ENCODE measurements at places on chromosomes 11 and 22.

DNA sequence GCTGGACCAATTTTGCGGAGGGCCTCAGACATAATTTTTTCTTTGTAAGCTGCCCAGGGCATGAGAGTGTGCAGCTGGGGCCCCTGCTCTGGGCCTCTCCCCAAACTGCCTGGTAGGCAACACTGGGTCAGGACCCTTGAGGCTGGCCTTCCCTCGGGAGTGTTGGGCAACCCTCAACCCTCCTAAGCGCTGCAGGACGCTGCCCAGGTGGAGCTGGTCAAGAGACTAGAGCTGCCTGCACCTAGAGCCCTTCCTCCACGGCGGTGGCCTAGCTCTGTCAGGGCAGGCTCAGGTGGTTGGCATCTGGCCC is 505 bp upstream of the TMEM132A start:
- DNase-seq: no peak

GRCh38 chr22:46553189-46553588 is 15.8 kb upstream of the CELSR1 start:
- DNase-seq: no peak

DNA sequence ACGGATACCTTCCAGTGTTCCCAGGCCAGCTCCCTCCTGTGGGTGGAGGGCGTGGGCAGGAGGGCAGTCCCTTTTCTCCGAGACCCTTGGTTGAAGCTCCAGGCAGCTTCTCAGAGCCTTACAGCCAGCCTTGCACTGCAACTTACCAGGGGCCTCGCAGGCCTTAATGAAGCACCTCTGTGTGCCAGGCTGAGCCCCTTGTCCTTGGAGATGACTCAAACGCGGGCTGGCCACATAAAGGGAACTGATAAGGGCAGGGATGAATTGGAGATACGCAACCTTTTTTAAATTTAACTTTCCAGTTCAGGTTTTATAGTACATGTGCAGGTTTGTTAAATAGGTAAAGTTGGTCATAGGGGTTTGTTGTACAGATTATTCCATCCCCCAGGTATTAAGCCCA is 72.7 kb downstream of the WNT7B start:
- no peak for DNase-seq

- DNase-seq: no peak
These were observed 4.8 kb upstream of the IGF2 start for GRCh38 chr11:2143799-2144543.

- DNase-seq: no peak
These were observed 116.4 kb downstream of the ZNF280B start for GRCh38 chr22:22392131-22392530.

DNA sequence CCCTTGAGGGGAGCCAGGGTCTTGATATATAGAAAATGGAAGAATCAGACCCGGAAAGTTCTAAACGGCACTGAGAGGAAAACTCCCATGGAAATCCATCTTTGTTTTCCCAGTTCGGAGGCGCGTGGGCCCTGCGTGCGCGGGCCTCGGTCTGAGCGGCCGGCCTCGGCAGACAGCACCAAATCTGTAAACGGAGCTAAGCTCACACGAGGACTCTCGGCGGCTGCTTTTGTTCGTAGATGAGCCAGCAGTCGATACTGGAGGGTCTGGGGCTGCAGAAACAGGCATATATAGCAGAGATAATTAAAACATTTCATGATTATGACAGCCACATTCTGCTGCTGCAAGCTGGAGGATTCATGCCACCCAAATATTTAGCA is 68.5 kb upstream of the PPARA start:
- peak; percentile 43 for DNase-seq

DNA sequence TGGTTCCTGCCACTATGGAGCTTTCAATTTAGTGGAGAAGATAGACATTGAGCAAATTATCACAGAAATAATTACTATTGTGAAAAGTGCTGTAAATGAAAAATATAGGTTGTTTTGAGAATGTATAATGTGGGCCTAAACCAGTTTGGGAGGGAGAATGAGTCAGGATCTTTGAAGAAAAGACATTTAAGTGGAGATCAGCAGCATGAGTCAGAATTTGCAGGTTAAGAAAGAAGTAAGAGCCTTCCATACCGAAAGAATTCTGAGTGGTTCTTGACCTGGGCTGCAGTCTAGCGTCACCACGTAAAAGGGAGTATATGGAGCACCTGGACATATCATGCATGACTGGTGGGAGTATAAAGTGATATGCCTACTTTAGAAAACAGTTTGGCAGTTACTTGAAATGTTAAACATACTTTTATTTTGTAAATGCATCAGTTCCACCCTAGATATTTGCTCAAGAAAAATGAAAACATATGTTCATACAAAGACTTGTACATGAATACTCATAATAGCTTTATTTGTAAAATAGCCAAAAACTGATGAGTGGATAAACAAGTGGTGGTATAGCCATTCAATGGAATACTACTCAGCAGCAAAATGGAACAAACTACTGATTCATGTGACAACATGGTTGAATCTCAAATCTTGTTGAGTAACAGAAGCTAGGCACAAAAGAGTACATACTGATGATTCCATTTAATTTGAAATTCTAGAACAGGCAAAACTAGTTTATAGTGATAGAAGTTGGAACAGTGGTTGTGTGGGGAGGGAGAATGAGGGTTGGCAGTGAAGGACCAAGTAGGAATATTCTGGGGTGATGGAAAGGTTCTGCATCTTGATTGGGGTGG is 99.2 kb downstream of the STIM1 start:
- DNase-seq: no peak

DNA sequence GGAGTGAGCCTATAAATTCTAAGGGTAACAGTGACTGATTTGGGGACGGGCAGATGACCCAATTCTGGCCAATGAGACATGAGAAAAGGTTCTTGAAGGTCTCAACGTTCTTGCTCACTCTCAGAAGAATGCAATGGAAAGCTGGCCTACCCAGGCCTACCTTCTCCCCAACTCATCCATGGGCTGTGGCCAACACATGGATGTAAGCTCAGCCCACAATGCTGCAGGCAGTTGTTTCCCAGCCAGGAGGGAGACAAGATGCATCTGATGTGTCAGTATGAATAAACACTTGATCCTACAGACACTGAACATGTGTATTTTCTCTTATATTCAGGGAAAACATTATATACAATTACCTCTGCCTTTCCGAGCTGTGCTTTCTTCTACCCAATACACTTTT is 24.4 kb downstream of the PI4KA start:
- no peak for DNase-seq

GRCh38 chr11:109422870-109423465 is 978 bp downstream of the C11orf87 start:
- no peak for DNase-seq

DNA sequence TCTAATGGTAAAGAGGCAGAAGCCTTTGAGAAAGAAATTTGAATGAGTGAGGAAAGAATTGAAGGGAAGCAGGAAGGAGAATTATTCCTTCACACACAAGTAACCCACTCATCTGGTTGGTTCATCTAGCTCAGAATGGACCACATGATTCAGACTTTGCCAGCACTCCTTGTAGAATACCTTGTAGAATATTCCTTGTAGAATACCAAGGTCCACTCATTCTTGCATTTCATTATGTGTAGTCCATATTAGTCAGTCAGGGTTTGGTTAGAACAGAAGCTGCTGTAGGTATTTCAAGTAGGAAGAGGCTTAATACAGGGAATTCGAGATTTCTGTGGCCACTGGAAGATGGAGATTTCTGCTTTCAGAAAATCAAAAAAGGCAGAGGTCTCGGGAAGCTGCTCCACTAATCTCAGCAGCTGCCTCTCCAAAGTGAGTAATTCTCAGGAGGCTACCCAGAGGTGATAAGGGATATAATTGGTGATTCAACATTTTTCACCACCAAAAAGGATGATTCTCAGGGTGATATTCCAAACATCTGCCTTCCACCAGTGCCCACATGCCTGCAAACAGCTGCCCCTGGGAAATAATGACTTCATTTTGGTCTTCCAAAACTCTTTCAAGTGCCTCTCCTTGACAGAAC is 329.1 kb downstream of the TMEM135 start:
- DNase-seq: no peak

GRCh38 chr22:30307041-30307574 is 17.8 kb upstream of the CASTOR1 start:
- DNase-seq: no peak

GRCh38 chr22:19213442-19214077 is 35.0 kb upstream of the SLC25A1 start:
- DNase-seq: no peak

DNA sequence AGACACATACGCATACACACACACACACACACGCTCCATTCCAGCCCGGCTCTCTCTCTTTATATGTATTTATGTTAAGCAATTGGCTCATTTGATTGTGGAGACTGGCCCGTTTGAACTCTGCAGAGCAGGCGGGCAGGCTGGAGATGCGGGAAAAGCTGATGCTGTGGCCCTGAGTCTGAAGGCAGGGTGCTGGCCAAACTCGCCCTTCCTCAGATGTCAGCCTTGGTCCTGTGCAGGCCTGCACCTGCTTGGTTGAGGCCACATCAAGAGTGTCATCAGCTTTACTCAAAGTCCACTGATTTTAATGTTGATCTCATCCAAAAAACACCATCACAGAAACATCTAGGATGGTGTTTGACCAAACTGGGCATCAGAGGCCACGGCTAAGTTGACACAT is 569.3 kb downstream of the TBC1D22A start:
- DNase-seq: no peak

GRCh38 chr11:122163053-122163819 is 47.2 kb upstream of the BLID start:
- DNase-seq: no peak

DNA sequence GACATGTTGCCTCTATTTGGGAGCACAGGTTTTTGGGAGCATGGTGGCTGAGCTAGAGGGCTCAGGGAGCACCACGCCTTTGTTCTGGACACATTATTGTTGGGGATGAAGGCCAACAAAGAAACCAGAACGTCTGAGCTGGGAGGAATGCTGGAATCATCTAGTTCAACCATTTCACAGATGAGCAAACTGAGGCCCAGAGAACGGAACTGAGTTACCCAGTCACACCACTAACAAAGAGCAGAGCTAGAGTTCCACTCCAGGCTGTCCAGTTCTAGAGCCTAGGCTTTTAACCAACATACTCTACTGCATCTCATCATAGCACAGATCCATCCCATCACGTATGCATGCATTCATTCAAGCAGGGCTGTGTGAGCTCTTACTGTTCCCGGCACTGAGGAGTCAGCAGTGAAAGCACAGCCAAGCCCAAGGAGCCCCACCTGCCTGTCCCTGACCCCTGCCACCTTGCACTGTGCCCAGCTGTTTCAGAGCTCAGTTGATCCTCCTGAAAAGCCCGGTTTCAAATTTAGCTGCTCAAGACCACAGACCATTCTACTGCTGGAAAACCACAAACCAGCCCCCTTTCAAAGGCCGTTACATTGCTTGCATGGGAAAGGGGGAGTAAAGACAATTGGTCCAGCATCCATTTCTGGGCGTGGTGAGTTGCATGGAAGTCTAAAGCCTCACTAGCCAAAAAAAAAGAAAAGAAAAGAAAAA is 16.9 kb upstream of the TCF20 start:
- DNase-seq: no peak

DNA sequence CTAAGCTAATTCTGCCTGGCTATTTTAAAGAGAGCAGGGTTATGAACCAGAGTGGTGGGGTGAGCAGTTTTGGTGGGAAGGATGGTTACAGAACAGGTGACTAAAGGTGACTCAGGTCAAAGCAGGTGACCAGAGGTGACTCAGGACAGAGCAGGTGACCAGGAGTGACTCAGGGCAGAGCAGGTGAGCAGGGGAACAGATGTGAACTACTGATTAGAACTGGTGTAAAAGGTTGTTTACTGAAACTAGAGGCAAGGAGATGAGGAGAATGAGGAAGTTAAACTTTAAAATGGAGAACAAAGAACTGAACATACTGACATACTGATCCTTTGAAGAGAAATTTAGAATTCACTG is 15.4 kb upstream of the HYLS1 start:
- DNase-seq: no peak

- DNase-seq: no peak
These were observed 3.5 kb downstream of the IGF2 start for GRCh38 chr11:2135648-2136201.

DNA sequence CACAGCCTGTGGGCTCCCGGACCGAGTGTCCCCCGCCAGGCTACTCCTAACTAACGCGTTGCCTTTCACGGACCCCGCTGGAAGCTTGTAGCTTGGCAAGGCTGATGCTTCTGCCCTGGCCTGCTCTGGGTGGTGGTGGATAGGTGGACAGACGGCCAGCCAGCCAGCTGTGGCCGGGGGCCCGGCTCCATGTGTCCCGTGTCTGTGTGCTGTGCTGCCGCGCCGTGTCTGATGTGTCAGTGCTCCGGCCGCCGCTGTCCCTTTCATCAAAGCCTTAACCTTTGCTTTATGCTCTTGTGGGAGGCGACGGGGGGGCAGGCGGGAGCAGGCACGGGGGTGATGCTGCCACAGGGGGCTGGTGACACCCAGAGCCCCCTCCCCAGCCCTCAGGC is 5.0 kb downstream of the CCDC188 start:
- DNase-seq: no peak

- no peak for DNase-seq
These were observed 129.1 kb upstream of the ARHGAP42 start for GRCh38 chr11:100557830-100558611.

All from Peyer's patch (tissue), 4 donors.